ENCODE measurements at places on chromosomes 5 and 9. TPM values are rescaled to one million over a fixed set of nuclear protein-coding genes. Genes with fewer than 3 reads are reported as not detected.

The SHB gene
- total RNA-seq: 12.1 TPM

The PFN3 gene
- total RNA-seq: not detected

- no peak for DNase-seq
These were observed 142.5 kb downstream of the ACER2 start for GRCh38 chr9:19551124-19551929.

GRCh38 chr9:16729651-16730050, 140.8 kb downstream of the BNC2 start:
- no peak for DNase-seq

DNA sequence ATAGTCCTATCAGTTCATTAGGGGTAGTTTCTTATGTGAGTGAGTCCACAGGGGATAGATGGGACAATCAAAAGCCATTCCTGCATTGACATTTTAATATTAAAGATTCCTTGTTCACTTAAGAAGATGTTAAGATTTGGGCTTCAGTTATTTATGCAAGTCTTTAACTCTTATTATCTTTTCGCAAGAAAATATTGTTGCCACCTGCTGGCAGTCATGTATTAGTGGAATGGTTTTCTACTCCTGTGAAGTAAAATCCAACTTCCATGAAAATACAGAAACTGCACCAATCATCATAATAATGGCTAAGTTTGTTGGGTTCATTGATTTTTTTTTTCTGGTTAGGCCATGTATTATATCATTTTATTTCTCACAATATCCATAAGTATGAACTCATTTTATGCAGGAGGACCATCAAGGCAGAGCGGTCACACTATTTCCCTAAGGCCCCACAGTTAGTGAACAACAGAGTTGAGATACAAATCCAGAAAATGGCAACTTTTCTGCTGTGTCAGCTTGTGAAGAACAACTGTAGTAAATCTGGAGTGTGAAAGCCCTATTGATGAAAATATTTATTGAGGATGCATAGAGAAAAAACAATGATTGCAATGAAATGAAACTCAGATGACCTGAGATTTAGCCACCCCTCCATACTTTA, 88.5 kb upstream of the TXNDC8 start:
- no peak for DNase-seq

DNA sequence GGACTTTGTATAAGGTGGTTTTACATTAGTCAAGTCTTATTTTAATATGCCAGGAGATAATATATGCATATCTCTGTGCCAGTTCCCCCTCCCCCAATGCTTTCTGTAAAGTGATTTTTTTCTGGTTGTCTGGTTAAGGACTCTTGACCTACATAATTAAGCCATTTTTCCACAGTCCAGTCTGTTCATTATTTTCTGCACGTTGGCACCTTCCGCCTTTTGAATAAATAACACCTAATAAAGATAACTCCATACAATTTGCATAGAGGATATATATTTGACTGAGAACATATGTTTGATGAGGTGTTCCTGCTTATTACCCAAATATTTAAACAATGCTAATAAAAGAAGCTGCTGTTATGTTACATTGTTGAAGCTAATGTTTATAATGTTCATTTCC, 320.9 kb downstream of the DMAC1 start:
- DNase-seq: no peak

- DNase-seq: no peak
These were observed 13.5 kb upstream of the MAP1B start for GRCh38 chr5:72093824-72094223.

- DNase-seq: no peak
These were observed 387.7 kb upstream of the CLINT1 start for GRCh38 chr5:158246661-158247060.

Data from SJSA1 (cell line).